T-helper 2 cell treated with Interferon-gamma antibody and Interleukin-4, amounts not matched to agents 100 ng/mL and 5 ng/mL, for 36 hours (primary cell): ENCODE measurements at places on chromosomes 16 and 17. TPM values are rescaled to one million over a fixed set of nuclear protein-coding genes. Genes with fewer than 3 reads are reported as not detected.

The HIC1 gene
- total RNA-seq, result 65.7 and 66.8 TPM in 2 replicates

The BTBD17 gene
- not detected in 2 replicates for total RNA-seq

The CCL4 gene
- 7.5 and 8.0 TPM in 2 replicates for total RNA-seq

The RFNG gene
- 20.8 and 20.9 TPM in 2 replicates for total RNA-seq

The LAT gene
- total RNA-seq, result 373 and 384 TPM in 2 replicates

The PPM1E gene
- total RNA-seq, result 0.02 and 0.05 TPM in 2 replicates

The CRHR1 gene
- not detected in 2 replicates for total RNA-seq

The TMEM238L gene
- not detected in 2 replicates for total RNA-seq

The NXN gene
- total RNA-seq, result 0.52 and 1.0 TPM in 2 replicates

The CDRT15 gene
- total RNA-seq, result not detected in 2 replicates

The RRAD gene
- total RNA-seq, result 0.66 and 1.2 TPM in 2 replicates

The PDE6G gene
- total RNA-seq, result 23.4 and 27.9 TPM in 2 replicates
